Osteocyte (in vitro differentiated cells): ENCODE measurements at places on chromosomes 4 and X.

GRCh38 chr4:88690355-88690754 is 7.3 kb downstream of the NAP1L5 start:
- no peak for DNase-seq

- no peak for DNase-seq
These were observed 119.1 kb downstream of the RTL9 start for GRCh38 chrX:110477593-110478228.

GRCh38 chr4:138981930-138982390 is 33.6 kb upstream of the NOCT start:
- DNase-seq: no peak

GRCh38 chr4:186958726-186959350 is 235.2 kb upstream of the FAT1 start:
- no peak for DNase-seq

DNA sequence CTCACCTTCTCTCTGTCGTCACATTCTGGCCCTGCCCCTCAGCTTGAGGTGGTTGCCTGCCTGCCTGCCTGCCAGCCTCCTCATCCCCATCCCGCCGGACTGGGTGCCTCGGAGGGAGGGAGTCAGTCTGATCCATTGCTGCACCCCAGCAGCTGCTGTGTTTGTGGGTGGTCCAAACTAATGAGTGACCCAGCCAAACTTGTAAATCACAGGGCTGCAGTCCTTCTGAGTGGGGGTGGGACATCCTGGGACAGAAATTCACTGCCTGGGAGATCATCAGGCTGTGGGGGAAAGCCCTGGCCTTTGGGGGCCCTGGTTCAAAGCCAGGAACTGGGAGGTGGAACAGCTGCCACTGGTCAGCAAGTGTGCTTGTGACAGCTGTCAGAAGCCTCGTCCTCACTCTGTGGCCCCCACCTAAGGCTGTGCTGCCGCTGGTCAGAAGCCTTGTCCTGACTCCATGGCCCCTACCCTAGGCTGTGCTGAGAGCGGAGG is 5.6 kb downstream of the GPR78 start:
- DNase-seq: no peak

GRCh38 chr4:26015133-26015651 is 101.2 kb downstream of the SMIM20 start:
- DNase-seq: no peak

GRCh38 chrX:67777148-67777547 is 233.3 kb downstream of the AR start:
- no peak for DNase-seq

DNA sequence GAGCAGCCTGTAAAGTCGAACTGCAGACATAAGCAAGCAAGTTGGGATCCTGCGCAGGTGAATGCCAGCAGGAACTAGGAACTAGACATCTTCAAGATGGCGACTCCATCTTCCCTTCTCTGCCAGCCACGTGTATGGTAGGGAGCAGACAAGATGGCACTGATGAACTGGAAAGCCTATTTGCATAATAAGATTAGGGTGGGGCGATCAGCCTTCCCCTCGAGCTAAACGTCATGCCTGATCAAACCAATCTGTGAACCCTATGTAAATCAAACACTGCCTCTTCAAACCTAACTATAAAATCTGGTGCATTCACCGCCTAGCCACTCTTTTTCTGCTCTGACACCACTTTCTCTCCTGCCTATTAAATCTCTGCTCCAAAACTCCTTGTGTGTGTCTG is 28.1 kb upstream of the LGI2 start:
- no peak for DNase-seq

GRCh38 chrX:68196939-68197791 is 236.1 kb downstream of the OPHN1 start:
- no peak for DNase-seq
